ENCODE measurements at places on chromosomes 13 and 19.

DNA sequence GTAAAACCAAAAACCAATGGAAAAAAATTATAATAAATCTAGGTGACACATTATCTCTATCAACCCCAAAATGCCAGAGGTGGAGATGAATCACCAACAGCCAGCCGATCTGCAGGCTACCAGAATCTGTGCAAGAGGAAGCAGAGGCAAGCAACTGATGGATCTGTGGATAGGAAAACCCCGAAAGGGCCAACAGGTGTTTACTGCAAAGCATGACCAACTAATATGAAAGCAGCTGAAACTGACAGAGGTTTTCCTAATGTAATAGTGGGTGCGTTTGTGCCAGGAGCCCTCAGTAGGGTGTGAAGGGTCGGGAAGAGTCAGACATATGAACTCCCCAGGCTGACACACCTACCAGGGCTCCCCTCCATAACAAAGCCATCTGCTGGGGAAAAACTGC is 554.6 kb downstream of the RFC3 start:
- no peak for DNase-seq

DNA sequence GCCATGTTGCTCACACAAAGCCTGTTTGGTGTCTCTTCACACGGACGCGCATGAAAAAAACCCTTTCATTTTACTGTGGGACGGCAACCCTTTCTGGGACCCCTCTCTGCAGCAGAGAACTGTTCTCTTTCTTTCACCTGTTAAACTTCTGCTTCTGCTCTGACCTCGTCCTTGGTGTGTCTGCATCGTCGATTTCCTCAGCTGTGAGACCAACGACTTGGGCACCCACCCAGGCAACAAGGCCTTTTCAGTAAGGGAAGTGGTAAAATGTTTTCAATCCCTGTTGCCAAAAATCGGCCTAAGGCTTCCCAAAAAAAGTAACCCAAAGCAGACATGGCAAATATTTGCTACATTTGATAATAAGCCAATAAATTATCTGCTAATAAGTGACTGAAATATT is 515.3 kb downstream of the IRS2 start:
- DNase-seq: no peak

DNA sequence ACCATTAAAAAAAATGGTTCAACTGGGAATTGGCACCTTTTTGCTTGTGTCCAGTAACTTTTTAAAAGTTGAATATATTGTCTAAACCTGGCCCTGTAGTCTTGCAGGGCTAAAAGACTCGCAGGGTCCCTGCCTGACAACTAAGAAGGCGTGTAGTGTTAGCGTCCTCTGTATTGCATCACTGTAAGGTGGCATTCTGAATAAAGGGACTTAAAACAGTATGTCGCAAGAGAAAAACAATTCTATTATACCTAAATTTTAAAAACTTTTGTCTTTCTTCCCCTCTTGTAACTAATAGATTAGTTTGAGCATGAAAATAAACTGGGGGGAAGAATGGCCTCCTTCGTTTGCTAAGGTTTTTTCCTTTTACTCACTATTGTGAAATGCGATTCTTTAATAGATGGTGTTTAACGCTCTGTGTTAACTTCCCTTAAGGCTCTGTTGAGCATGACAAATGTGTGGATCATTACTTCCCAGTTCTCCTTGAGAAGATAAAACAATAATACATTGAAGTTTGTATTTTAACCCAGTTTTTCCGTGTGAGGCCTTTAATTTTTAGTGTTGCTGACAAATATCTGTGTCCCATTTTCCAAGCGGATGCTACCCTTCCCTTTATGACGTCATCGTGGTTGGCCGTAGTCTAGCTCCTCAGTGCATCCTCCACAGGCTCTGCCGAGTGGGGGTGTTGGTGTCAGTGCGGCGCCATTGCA is 134.6 kb downstream of the KATNAL1 start:
- DNase-seq: no peak

GRCh38 chr13:67330149-67330548 is 100.0 kb upstream of the PCDH9 start:
- DNase-seq: no peak

- no peak for DNase-seq
Observed at GRCh38 chr19:49201042-49201441, 43.5 kb downstream of the TRPM4 start.

DNA sequence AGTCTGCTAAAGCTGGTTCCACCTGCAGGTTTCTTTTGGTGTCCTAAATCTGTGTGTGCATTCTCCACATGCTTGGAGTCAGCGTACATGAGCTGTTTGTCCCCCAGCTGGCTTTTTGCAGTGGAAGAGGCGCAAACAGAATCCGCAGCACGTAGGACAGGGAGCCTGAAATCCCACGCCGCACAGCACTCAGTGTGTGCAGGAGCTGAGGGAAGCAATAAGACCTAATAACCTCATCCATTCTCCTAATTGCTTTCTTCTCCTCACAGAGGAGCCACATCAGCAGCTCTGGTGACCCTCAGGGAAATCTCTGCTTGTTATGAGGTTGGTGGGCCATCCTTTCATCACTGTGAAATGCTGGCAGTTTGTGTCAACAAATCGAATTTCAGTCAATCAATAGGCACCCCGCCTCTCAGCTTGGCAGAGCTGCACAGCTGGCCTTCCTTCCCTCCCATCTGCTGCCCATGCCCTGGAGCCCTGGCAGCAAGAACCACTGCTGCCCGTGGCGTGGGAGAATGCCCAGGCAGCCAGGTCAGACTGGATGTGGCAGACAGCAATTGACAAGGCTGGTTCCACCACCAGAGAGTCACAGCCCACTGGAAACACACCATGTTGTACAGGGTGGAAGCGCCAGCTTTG is 136.7 kb downstream of the ZDHHC20 start:
- no peak for DNase-seq

DNA sequence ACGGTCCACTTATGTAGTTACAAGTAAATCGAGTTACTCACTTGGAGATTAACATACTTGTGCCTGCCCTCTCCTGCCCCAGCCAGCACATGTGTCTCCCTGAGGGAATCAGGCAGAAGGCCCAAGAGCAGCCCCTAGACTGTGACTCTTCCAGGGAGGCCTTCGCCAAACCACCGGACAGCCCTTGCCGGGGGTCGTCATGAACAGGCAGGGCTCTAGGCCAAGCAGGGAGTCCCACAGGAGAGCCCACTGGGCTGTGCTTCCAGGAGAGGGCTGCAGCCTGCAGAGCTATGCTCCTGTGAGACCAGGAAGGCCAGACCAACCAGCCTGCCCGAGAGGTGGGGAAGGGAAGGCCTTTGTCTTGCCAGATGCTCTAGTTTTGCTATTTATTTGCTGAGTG is 283.3 kb downstream of the FOXO1 start:
- no peak for DNase-seq

GRCh38 chr19:33306853-33307792 is 4.8 kb upstream of the CEBPA start:
- DNase-seq: no peak

DNA sequence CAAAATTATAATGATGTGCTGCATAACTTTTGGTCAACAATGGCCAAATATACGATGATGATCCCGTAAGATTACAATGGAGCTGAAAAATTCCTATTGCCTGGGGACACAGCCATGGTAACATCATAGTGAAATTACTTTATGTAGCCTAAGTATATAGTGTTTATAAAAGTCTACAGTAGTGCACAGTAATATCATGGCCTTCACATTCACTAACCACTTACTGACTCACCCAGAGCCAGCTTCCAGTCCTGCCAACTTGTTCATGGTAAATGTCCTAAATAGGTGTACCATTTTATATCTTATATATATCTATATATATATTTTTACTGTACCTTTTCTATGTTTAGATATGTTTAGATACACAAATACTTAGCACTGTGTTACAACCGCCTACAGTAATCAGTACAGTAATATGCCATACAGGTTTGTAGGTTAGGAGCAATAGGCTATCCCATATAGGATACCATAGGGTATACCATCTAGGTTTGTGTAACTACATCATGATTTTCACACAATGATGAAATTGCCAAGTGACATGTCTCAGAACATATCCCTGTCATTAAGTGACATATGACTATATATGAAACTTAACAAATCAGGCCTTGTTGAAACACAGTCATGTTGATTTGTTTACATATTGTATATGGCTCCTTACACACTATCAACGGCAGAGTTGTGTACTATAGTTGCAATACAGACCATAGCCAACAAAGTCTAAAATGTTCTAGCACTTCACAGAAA is 23.7 kb downstream of the DIS3 start:
- no peak for DNase-seq

- no peak for DNase-seq
Observed at GRCh38 chr19:38385804-38386257, 2.0 kb downstream of the GGN start.

DNA sequence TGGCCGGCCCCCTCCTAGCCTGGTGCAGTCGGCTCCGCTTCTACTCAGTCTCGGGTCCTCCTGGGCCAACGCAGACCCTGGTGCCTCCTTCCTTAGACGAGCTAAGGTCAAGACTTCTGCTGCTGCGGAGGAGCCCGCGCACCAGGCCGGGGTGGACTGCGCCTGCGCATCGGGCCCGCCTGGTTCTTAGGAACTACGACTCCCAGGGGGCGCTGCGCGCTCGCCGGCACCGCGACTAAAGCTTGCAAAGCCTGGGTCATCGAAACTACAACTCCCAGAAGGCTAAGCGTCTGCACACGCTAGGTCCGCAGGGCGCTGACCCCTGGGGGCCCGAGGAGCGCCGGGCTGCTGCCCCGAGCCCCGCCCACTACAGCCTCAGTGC is at the start of gene ZNF835:
ZNF835 (minus strand) TSS at position 145 of the 382 bp plus-strand sequence. CDS start 6,559 bp downstream, outside the sequence.
- DNase-seq: peak; percentile 75

DNA sequence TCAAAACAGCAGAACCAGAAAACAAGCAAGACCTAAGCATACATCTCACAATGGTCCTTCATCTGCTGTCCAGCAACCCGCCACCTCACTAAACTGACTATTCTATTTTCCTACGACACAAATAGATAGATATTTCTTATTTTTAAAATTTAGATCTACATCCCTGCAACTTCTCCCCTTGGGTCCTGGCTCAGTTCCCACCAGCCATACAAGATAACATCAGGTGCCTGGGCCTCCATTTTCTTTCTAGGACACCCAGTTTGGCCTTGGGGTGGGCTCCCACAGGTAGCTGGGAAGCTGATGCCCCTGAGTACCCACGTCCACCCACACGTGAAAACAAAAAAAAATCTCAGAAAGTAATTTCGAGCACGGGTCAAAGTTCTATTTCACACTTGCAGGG is 47.6 kb downstream of the TGDS start:
- no peak for DNase-seq

- DNase-seq: no peak
Observed at GRCh38 chr13:59413126-59413525, 750.6 kb downstream of the DIAPH3 start.

DNA sequence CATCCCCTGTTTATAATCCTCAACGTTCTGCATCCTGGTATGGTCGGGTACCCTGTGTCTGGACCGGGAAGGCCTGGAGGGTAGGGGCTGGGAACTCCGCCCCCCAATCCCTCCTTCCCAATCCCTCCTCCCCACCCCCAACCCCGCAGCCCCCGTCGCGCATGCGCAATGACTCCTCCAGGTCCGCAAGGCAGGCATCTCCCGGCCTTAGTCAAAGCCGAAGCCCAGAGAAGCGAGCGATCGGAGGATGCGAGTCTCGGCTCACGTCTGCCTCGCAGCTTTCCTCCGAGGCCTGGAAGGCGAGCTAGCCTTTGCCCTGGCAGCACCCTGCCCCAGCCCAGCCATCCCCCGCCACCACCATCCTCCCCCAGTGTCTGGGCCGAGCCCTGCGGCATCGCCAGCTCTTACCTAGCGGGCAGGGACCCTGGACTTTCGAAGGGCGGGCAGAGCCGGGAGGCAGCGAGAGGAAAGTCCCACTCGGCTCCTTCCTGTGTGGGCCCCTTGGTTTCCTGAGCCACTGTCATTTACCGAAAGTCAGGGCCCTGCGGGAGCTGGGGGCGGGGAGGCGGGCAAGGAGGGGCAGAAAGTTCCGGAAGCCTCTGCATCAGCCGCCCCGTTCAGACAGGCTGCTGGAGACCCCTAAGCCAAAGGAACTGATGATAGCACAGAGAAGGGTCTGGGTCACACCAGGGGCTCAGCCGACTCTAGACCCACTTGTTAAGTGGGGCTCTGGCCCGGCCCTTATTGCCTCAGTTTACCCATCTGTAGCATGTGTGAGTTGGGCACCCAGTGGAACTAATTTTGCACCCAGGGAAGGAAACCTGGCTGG is at the start of gene JAK3:
JAK3 (minus strand) TSS at position 445 of the 829 bp plus-strand sequence. CDS start 3,565 bp downstream, outside the sequence.
- DNase-seq: peak; percentile 87

DNA sequence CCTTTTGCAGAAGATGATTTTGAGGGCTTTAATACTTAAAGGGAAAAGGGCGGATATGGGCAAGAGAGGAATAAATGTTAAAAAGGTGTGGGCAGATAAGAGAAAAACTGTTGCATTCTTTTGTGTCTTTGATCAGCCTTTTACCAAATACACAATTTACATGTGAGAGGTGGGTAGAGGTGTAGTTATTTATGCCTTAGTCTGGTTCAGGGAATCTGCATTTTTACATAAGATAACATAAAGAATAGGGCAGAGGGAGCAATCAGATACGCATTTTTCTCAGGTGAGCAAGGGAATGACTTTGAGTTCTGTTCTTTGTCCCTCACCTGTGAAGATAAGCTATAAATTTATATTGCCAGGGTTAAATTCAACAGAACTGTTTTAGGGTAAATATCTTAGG is 708.4 kb upstream of the SLITRK1 start:
- DNase-seq: no peak

- DNase-seq: no peak
Observed at GRCh38 chr19:49779731-49780555, 13.1 kb downstream of the AP2A1 start.

GRCh38 chr19:19610376-19611202 is 7.9 kb downstream of the PBX4 start:
- DNase-seq: no peak

- no peak for DNase-seq
Observed at GRCh38 chr13:76878043-76878442, 8.2 kb downstream of the KCTD12 start.

- no peak for DNase-seq
Observed at GRCh38 chr13:43493496-43494000, 293.2 kb downstream of the ENOX1 start.

DNA sequence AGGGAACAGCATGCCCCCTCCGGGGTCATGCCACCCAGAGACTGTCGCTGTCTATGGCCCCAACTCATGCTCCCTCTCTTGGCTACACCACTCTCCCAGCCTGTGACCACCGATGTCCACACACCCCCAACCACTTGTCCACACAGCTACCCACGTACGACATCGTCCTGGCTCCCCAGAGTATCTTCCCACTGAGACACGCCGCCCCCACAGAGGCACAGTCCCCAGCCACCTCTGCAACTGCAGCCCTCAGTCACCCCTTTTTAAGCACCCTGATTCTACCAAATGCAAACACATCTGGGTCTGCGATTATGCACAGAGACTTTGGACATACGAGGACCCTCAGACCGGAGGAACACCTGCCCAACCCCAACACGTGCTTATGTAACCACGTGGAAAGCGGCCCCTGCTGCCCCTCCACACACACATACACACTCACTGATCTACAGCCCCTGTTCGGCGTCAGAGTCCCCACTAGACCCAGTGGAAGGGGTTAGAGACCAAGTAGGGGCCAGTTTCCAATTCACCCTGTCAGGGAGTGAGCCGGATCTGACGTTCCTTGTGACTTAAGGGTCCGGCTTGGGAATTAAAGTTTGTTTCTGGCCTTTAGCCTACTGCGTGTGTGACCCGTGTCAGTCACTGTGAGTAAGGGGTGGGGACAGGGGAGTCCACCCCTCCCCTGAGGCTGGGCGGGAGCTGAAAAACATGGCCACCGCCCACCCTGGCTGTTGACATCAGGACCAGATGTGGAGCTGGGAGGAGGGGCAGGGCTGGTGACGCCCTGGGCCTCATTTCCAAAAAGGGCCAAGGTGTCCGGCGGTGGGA is 11.9 kb upstream of the AXL start:
- DNase-seq: no peak

- DNase-seq: no peak
Observed at GRCh38 chr19:12783291-12783848, 7.9 kb upstream of the JUNB start.

Data from stimulated activated CD8-positive, alpha-beta memory T cell treated with anti-CD3 and anti-CD28 coated beads, Interleukin-2, amount 100 ng/mL, for 48 hours (primary cell).